LoVo (cell line): ENCODE measurements at places on chromosomes 12 and 14.
A peak's percentile ranks its signal among the peaks of the same experiment; 100 is the strongest.

DNA sequence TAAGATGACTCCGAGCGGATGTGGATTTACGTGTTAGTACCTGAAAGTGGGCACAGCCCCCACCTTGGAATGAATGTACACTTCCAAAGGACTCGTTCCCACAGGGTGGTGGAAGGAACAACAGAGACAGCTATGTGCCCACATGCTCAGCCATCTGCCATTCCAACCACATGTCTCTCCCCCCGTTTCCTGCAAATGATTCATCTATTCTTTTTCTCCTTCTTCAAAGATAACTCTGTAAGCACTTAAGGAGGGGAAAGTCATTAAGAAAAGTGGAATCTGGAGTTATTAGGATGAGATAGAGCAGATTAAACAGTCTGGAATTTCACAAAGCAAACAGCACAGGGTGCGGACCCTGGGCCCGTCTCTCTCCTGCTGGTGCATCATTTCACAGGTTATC is 18.5 kb upstream of the DUSP6 start:
- DNase-seq: peak; percentile 64

GRCh38 chr14:90444077-90444696 is 47.4 kb downstream of the CALM1 start:
- no peak for DNase-seq

GRCh38 chr14:103593577-103593976 is 30.8 kb downstream of the COA8 start:
- DNase-seq: no peak

DNA sequence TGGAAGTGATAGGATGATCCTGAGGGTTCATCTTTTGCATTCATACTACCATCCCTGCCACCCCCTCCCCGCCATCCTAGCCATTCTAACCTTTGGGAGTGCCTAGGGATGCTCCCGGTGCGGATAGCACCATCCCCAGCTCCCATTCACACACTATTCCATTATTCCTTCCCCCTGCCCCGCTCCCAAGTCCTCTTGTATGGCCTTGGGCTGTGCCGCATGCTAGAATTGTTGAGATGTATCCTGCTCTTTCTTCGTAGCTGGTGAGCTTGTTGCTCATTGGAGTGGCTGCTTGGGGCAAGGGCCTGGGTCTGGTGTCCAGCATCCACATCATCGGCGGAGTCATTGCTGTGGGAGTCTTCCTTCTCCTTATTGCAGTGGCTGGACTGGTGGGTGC is 644 bp downstream of the TSPAN31 start:
- DNase-seq: no peak

DNA sequence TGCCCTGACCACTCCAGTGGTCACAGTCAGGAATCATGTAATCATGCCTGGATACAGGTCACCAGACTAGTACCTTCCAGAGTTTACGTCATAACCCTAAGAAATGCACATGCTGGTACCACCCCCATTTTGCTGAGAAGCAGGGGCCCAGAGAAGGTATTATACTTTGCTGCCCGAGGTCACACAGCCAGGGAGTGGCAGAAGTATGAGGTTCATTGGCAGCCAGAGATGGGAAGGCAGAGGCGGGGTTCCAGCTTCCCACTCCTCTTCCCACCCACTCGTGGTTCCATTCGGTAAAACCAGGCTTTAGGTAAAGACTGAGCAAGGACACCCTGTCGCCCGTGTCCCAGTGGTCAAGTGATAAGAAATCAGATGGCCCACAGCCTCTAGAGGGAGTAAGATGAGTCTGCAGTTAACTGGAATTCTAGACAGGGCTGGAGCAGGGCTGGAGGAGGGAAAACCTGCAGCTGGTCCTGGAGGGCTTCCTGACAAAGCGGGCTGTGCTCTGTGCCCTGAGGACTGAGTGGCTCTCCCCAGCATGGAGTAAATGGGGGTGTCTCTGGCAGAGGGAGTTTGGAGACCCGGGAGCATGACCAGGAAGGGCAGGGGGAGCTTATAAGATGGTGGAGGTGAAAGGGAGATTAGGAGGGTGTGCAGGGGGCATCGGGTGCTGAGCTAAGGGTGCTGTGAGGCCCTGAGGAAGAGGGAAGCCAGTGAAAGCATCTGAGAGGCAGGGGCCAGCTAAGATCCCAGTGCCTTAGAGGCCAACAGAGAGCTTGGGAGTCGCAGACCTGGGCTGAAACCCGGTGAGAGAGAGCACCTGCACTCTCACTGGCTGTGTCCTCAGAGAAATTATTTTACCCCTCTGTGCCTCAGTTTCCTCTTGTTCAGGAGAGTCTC is 5.7 kb downstream of the FAM222A start:
- DNase-seq: no peak

DNA sequence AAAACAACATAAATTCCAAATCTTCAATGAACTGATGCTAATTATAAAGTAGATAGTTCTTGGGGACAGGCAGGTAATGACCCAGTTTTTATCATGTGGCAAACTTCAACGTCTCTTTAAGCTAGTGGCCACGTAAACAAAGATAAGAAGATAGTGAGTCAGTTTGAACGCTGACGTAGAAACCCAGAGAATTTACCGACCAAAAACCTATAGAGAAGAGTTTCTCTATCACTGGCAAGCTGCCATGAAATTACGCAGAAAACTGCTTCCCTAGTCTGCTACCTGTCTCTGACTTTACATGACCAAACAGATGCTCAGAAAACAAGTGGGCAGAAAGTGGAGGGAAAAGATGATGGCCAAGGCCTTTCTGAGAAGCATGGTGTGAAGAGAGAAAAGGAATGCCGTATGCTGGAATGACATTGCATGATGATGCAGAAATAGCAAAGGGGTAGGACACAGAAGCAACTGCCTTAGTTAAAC is 136.3 kb downstream of the ITPR2 start:
- no peak for DNase-seq

DNA sequence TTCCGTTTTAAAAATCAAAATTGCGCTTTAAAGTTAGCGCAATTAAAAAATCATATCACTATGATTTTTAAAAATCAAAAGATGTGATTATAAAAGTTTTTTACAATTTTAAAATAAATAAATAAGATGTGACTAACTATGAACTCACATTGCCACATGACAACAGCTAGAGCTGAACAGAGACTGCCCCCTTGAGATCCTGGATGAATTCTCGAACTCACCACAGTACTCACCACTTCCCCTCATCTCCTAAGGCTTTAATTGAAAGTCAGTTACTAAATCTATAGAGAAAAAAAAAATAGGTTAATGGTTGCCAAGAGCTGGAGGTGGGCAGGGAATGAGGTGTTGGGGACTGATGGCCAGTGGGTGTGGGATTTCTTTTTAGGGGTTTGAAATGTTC is 384.2 kb downstream of the ZFP36L1 start:
- no peak for DNase-seq

DNA sequence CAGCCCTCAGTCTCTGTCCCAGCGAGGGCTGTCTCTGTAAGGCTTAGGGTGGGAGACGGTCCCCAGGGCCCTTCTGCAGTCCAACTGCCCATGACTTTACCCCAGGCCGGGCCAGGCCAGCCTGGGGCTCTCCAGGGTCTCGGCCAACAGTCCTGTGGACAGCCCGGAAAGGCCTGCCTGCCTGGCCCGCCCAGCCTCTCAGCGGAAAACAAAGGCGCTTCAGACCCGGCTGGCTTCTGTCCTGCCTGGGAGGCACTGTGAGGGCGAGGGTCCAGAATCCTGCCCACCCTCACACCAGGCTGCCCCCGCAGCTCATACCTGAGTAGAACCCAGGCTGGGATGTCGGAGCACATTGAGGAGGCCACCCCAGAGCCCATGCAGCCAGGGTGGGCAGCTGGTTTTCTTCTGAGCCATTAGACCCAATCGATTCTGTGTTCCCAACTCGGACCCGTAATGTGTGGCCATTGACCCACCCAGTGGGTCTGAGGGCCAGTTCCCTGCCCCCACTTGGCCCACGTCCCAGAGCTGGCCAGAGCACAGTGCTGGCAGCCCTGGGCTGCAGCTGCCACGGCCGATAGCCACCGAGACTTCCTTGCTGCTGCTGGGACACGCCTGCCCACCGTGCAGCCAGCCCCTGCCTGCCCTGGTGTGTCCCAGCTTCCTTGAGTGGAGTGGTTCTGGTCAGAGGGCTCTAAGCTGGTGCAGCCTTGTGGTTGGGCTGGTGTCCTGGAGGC is 1.6 kb downstream of the CRIP2 start:
- DNase-seq: no peak

GRCh38 chr12:128789356-128789929 is 34.3 kb downstream of the SLC15A4 start:
- DNase-seq: no peak
